ENCODE measurements at places on chromosomes 5 and 9.

DNA sequence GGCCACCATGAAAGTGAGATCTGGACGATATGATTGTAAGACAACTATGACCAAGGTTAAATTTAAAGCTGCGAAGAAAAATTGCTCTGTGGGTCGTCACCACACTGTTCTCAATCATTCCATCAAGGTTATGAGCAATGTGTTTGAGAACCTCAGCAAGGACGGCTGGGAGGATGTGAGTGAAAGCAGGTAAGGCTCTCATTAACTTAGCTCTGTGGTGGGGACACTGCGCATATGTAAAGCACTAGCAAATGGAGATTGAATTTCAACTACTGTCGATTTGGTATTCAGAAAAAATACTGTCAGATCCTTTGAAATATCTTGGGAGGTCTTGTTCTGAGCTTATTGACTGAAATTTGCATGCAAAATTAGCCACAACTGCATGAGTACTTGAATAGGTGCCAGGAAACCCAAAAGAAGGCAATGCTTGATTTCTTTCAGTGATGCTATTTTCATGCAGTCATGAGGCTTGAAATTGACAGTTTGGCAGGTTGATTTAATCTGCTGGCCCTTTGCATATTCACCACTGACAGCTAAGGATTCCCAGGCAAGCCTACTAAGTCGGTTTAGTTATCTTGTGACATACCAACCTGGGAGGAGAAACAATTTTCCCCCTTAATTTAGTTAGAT is 183.9 kb upstream of the SH3GL2 start:
- no peak for DNase-seq

- no peak for DNase-seq
Measured at GRCh38 chr5:163894645-163895044, 389.2 kb downstream of the MAT2B start.

DNA sequence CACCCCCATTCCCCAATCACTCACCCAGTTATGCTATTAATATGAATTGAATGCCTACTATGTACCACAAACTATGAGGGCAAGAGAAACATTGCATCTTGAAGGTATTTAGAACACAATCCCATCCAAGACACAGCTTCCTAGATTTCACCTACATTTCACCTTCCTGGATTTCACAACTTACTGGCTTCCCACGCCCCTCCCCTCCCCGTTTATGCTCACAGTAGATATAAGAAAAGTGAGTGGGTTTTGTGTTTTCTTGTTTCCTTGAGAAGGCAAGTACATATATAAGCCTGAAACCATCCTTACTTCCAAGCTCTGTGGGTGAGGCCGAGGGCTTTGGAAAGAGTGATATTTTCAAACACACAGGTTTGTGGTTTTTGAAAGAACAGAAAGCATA is 465.0 kb downstream of the BNC2 start:
- no peak for DNase-seq

GRCh38 chr5:144276034-144276822 is 105.6 kb downstream of the KCTD16 start:
- DNase-seq: no peak

- DNase-seq: no peak
Measured at GRCh38 chr9:126531591-126531990, 82.1 kb upstream of the LMX1B start.

DNA sequence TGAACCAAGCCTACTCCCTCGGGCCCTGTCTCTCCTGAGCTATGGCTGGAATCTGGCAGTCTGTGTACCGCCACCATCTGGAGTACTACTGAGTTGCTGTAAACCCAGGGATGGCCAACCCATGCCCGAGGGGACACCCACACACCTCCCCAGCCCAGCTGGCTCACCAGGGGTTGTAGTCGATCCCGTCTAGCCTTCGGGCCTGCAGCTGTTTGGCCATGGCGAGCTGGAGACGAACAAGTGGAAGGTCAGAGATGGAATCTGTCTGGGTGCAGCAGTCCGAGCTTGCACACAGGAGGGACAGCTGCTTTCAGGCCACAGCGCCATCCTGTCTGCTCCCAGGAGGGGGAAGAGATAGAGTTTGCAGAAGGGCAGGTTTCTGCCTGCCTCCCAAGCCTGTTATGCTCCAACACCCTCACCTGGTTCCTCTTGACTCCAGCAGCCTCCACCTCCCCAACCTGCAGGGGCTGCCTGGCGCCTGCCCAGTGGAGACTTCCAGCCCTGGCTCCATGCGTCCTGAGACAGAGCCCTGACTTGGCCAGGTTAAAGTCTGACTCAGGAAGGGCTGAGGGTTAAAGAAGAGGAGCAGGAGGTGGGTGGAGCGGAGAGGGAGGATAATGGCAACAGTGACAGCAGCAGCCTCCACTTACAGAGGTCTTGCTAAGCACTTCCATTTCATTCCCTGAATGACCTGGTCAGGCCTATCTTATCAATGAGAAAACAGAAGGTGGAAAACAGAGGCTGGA is 15.8 kb upstream of the SPOUT1 start:
- no peak for DNase-seq

- no peak for DNase-seq
Measured at GRCh38 chr5:95864456-95864855, 41.9 kb upstream of the GLRX start.

DNA sequence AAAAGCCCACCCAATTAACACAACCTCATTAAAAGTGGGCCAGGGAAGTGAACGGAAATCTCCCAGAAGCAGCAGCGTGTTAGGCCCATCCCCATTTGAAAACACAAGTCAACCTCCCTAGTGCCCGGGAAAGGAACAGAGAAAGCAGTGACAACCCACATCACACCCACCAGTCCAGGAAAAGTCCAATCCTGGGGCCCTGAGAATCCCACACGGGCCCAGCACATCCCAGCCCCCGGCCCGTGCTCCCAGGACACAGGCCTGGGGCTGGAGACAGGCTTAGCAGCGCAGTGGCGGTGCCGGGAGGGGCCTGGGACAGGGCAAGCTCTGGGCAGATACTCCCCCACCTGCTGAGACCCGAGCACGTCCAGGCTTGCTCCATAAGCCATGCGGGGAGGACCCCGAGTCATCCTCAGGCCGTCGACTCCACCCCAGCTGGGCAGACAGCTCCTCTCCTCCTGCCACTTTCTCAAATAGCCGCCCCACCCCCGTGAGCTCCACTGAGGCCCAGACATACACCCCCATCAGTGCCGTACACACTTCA is 101.0 kb downstream of the KCNT1 start:
- no peak for DNase-seq

DNA sequence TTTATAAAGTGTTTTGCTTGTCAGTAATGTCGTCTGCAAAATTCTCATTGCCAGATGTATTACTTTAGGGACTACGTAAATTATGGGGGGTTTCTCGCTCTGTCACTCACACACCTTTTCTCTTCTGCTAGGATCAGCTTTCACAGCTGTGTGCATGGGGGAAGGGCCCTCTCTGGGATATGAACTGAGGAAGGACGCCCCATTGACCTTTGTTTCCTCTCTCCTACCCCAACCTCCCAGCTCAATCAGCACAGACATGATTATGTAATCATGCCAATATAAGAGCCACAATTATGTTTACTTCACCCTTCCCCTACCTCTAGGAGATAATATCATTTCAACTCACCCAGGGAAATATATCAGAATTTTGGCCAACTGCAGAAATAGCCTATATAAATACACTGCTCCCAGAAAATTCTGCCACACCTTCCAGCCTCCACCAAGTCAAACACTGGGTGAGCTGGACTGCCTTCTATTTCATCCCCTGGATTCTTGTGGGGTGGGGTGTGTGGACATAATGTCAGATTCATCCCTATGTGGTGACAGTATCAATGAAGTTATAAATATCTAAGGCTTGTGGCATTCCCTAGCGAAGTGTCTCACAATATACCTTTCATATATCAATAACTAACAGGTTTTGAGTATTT is 12.6 kb upstream of the SEMA5A start:
- DNase-seq: no peak

- no peak for DNase-seq
Measured at GRCh38 chr5:177430140-177430951, 3.9 kb downstream of the GRK6 start.

- no peak for DNase-seq
Measured at GRCh38 chr5:178392386-178392785, 159.8 kb upstream of the PHYKPL start.

GRCh38 chr5:92644266-92644886 is 936.6 kb downstream of the NR2F1-AS1 start:
- DNase-seq: no peak

GRCh38 chr9:94157050-94157801 is 73.0 kb downstream of the PTPDC1 start:
- peak; percentile 12 for DNase-seq

GRCh38 chr5:135110785-135111596 is 77.0 kb upstream of the PITX1 start:
- DNase-seq: no peak

DNA sequence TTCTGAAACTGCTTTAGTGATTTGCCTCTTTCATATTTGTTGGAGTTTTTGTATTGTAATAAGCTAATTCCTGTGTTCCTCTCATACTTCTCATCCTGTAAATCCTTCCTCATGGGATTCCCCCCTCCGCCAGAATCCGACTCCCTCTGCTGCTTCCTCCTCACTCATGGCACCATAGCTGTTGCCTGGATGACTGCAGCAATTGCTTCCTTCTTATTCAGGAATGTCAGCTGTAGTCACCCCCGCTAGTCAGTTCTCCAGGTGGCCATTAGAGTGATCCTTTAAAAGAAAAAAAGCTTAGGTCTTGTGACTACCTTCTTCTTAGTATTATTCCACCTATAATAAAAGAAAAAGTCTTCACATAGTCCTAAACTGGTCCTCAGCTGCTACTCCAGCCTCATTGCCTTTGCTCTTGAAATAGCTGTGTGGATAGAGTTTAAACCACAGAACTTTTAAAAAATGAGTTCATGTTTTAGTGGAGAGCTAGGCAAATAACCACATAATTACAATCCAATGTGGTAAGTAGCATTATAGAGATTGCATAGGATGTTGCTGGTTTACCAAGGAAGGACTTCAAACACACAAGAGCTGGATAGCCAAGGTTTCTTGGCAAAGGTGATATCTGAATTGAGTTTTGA is 227.3 kb downstream of the KDM4C start:
- DNase-seq: no peak

- DNase-seq: no peak
Measured at GRCh38 chr9:93122721-93123221, 11.3 kb downstream of the NINJ1 start.

DNA sequence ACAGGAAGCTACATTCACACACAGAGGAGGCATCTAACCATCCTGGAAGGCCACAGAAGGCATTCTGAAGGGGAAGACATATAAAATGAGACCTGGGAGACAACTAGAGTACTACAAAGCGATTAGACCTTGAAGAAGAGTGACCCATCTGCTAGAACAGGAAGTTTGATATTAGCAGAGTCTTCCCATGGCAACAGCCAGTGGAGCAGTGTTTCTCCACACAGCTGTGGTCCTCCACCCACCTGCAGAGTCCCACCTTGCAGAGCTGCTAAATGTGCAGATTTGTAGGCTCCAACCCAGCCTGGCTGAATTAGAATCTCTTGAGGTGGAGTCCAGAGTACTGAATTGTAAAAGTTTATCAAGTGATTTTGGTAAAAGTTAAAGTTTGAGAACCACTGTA is 267.0 kb downstream of the CETN3 start:
- no peak for DNase-seq

DNA sequence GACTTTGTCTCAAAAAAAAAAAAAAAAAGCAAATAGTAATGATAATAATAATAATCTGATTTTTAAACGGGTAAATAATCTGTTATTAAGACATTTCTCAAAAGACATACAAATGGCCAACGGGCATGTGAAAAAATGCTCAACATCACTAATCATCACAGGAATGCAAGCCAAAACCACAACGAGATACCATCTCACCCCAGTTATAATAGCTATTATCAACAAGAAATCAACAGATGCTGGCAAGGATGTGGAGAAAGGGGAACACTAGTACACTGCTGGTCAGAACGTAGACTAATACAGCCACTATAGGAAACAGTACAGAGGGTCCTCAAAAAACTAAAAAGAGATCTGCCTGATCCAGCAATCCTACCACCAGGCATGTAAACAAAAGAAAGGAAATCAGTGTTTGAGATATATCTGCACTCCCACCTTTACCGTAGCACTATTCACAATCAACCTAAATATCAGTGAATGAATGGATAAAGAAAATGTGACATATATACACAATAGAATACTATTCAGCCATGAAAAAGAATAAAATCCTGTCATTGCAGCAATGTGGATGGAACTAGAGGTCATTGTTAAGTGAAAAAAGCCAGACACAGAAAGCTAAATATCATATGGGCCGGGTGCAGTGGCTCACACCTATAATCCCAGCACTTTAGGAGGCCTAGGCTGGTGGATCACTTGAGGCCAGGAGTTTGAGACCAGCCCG is 24.9 kb downstream of the VAV2 start:
- no peak for DNase-seq

DNA sequence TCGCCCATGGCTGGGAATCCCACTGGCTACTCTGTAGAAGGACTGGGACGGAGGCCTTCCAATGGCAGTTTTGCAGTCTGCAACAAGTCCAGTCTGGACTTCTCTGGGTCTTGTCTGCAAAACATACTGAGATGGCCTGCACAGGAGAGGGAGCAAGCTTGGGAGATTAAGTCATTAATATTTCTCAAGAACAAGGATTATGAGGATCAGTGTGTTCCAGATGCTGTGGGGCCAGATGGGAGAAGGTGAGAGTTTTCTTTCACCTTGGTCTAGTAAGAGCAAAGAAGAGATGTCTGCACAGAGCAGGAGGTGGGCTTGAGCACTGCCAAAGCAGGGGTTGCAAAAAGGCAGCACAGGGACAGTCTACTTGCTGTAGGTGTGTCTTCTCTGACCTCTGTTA is at the start of gene PDE6A:
Gene PDE6A, minus strand, starts transcription at position 128 of the 400 bp plus-strand sequence. Its CDS starts 120 bp downstream, at position 8.
- no peak for DNase-seq

DNA sequence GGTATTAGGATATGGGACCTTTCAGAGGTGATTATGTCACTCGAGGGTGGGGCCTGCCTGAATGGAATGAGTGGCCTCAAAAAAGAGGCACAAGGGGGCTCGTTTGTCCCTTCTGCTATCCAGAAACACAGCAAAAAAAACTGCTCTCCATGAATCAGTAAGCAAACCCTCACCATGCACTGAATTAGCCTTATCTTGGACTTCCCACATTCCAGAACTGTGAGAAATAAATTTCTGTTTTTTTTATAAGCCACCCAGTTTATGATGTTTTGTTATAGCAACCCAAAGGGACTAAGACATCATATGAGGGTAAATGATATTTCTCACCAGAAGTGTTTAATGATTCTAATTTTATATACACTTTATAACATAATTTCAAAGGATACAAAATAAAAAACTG is 476.6 kb upstream of the EDIL3 start:
- no peak for DNase-seq

Data from activated CD8-positive, alpha-beta memory T cell treated with anti-CD3 and anti-CD28 coated beads, Interleukin-2, amount 10 ng/mL, durations not matched to agents 7 days and 5 days (primary cell).